ENCODE measurements at places on chromosomes 1 and 21. TPM values are rescaled to one million over a fixed set of nuclear protein-coding genes. Genes with fewer than 3 reads are reported as not detected.

GJB5 gene
- total RNA-seq: not detected

- peaks cover 40% of the 10 kb centered on the region for H3K27me3 ChIP-seq
- no peak overlapping the region for H3K4me3 ChIP-seq
- no peak overlapping the region for H3K27ac ChIP-seq
- H3K4me1 ChIP-seq: peaks cover 5% of the 10 kb centered on the region
- DNase-seq: no peak
These were observed 61.5 kb downstream of the FBXO2 start for GRCh38 chr1:11592752-11593151.

DNA sequence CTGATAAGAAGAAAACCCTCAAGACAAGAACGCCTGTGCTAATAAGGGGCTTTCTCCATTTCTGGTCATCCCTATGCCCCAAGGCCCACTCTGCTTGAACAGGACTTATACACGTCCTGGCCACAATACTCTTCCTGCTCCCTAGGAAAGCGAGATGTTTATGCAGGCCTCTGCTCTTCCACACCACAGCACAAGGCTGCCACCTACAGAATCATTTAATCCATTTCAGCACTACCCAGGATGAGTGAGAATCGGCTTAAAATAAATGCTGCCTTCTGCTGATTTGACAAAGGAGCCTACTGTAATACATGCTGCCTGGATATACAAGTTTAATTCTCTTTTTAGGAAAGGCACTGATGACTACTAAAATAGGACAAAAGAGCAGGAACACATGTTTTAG, 29.4 kb downstream of the FRRS1 start:
- peaks cover 6% of the 10 kb centered on the region for H3K27me3 ChIP-seq
- H3K4me1 ChIP-seq: no peaks in the 10 kb centered on the region
- H3K36me3 ChIP-seq: no peaks in the 10 kb centered on the region
- H3K4me3 ChIP-seq: no peak overlapping the region
- DNase-seq: no peak

ACTL8 gene
- not detected for total RNA-seq

- H3K4me3 ChIP-seq: no peak overlapping the region
- no peaks in the 10 kb centered on the region for H3K36me3 ChIP-seq
- no peaks in the 10 kb centered on the region for H3K4me1 ChIP-seq
- H3K27me3 ChIP-seq: no peaks in the 10 kb centered on the region
These were observed 164.3 kb downstream of the SETD4 start for GRCh38 chr21:35896060-35896459.

GRCh38 chr1:154971341-154971998, 923 bp upstream of the SHC1 start:
- H3K4me1 ChIP-seq: peaks cover 44% of the 10 kb centered on the region
- H3K36me3 ChIP-seq: peaks cover 4% of the 10 kb centered on the region
- H3K4me3 ChIP-seq: peak overlapping the region; percentile 65
- H3K27me3 ChIP-seq: no peaks in the 10 kb centered on the region

DNA sequence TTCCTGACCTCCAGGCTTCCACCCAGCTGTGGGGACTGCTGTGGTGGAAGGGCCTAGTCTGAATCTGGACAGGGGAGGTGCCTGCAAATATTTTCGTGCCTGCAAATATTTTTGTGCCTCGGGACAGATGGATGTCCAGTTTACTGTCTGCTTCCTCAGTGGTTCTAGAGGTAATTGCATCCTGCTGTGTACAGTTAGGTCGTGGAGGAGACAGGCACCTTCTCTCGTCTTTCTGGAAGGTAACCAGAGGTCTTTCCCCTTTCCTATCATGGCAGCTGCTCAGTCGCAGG, 53.8 kb upstream of the TINAGL1 start:
- H3K4me3 ChIP-seq: no peak overlapping the region
- DNase-seq: no peak
- H3K4me1 ChIP-seq: peaks cover 7% of the 10 kb centered on the region
- no peak overlapping the region for H3K27ac ChIP-seq

- H3K36me3 ChIP-seq: no peaks in the 10 kb centered on the region
- no peak for DNase-seq
- H3K4me3 ChIP-seq: no peak overlapping the region
- H3K27me3 ChIP-seq: peaks cover 8% of the 10 kb centered on the region
- H3K4me1 ChIP-seq: peaks cover 3% of the 10 kb centered on the region
These were observed 5.9 kb upstream of the SIPA1L2 start for GRCh38 chr1:232635778-232636356.

DCST2 gene
- 1.1 TPM for total RNA-seq

HSPB7 gene
- not detected for total RNA-seq

SGIP1 gene
- total RNA-seq: not detected

- no peak overlapping the region for H3K4me3 ChIP-seq
- no peak overlapping the region for H3K27ac ChIP-seq
- H3K4me1 ChIP-seq: no peaks in the 10 kb centered on the region
These were observed 99.2 kb upstream of the KCNK2 start for GRCh38 chr1:214983126-214983869.

DNA sequence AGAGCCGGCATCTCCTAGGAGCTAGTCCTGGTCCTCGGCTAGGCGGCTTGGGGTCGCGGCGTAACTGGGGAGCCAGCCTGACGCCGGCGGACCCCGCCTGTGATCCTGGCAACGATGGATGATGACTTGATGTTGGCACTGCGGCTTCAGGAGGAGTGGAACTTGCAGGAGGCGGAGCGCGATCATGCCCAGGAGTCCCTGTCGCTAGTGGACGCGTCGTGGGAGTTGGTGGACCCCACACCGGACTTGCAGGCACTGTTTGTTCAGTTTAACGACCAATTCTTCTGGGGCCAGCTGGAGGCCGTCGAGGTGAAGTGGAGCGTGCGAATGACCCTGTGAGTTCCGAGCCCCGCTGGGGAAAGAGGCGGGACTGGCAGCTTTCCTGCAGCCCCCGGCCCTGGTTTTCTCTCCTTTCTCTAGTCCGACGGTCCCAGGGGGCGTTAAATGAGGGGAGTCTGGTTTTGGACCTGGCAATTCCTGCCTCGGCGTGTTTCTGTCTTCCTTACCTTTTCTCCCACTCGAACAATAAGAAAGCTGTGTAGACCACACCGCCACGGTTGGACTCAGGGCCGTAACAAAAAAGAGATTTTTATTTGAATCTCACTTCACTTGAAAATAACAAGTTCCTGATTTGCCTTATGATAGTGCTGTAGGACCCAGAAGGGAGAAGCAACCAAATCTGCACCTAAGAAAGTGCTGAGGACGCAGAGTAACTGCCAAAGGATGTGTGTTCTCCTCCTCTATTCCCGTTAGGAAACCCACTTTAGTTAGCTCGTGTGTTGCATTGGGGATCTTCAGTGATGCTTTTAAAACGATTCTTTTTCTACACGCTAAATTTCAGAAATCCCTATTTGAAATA, at the start of gene SPRTN:
Gene SPRTN (plus strand): TSS at position 24 of the 859 bp plus-strand sequence. CDS start 91 bp downstream, at position 115.
- H3K27me3 ChIP-seq: no peaks in the 10 kb centered on the region
- no peak for DNase-seq
- H3K4me1 ChIP-seq: peaks cover 60% of the 10 kb centered on the region
- peak within 1 kb of the TSS; percentile 99 for H3K27ac ChIP-seq
- peak within 1 kb of the TSS; percentile 88 for H3K4me3 ChIP-seq
